ENCODE measurements at places on chromosomes 13 and 19. TPM values are rescaled to one million over a fixed set of nuclear protein-coding genes. Genes with fewer than 3 reads are reported as not detected.

The PLIN5 gene
- total RNA-seq: not detected

The TPRX2 gene
- total RNA-seq: not detected

The SULT2A1 gene
- total RNA-seq: not detected

The TEX101 gene
- not detected for total RNA-seq

The MEX3D gene
- 33.0 TPM for total RNA-seq

The ZNF724 gene
- 3.3 TPM for total RNA-seq
